ENCODE measurements at places on chromosomes 2 and 18.

DNA sequence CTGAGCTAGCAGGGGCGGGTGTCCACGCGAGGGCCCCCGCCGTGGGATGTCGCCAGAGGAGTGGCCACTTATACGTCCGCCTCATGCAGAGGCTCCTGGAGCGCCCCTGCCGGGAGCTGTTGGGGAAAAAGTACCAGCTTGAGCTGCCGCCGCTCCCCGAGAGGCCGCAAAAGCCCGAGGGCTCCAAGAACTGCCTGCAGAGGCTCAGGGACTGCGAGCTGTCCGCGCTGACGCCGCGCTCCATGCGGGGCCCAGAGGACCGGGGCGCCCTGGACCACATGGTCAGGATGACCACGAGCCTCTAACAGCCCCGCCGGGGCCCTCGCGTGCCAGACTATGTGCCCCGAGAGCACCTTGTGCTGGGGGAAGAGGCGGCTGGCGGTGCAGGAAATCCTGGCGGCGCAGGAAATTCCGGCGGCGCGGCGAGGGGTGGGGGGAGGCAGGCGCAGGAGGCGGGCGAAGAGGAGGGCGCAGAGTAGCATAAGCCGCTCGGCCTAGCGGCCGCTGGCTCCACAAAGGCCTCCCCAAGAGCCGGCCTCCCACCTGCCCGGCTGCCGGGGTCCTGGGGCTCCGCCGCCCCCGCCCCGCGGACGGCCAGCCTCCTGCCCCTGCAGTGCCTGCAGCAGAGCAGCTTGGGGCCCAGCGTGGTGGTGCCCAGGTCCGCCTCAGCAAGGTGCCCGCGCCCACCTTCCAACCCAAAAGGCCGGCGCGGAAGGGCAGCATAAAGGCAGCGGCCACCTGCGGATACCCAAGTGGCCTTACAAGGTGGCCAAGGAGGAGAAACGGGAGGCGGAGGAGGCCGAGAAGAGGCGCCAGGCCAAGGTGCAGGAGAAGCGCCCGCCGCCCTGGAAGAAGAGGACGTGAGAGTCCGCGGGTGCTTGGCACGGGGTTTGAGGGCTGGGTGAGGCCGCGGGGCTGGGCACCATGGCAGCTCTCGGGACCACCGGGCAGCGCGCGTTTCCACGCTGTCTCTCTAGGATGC lies 42.1 kb upstream of the TRIM43B start:
- peaks cover 3% of the 10 kb centered on the region for H3K4me1 ChIP-seq
- H3K36me3 ChIP-seq, result peaks cover 4% of the 10 kb centered on the region
- peak overlapping the region; percentile 67 for H3K27ac ChIP-seq
- DNase-seq, result peak; percentile 75

DNA sequence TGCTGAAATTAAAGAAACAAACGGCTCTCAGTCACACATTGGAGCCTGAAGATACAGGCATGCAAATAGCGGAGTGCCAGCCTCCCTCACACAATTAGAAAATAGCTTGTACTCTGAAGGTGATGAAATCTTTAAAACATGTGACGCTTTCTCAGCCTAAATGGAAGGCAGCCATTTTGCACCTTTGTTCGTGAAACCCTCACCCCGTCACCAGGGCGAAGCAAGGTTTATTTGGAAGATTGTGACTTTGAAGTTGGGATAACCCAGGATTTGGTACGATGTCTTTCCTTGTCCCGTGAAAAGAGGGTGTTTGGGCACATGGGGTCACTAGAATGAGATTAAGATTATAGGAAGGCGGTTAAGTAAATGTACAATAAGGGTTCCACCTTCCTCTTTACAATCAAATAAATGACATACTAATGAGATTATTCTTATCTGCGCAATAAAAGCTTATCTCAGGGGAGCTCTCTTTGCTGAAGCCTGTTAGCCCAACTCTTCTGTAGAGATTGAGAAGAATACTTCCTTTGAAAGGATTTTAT lies 4.2 kb downstream of the SH3BP4 start:
- H3K27ac ChIP-seq, result peak overlapping the region; percentile 30
- peaks cover 3% of the 10 kb centered on the region for H3K36me3 ChIP-seq
- DNase-seq, result no peak
- no peaks in the 10 kb centered on the region for H3K27me3 ChIP-seq
- H3K4me3 ChIP-seq, result no peak overlapping the region

GRCh38 chr2:9681427-9681817 lies 50.6 kb upstream of the YWHAQ start:
- H3K36me3 ChIP-seq, result no peaks in the 10 kb centered on the region
- no peaks in the 10 kb centered on the region for H3K27me3 ChIP-seq
- no peak for DNase-seq

GRCh38 chr18:57258131-57258777 lies 94.1 kb upstream of the ST8SIA3 start:
- no peak overlapping the region for H3K4me3 ChIP-seq
- no peaks in the 10 kb centered on the region for H3K4me1 ChIP-seq
- DNase-seq, result no peak
- no peaks in the 10 kb centered on the region for H3K36me3 ChIP-seq
- no peaks in the 10 kb centered on the region for H3K27me3 ChIP-seq
- no peak overlapping the region for H3K27ac ChIP-seq

GRCh38 chr2:171139860-171140259 lies 20.8 kb downstream of the TLK1 start:
- H3K4me3 ChIP-seq, result no peak overlapping the region
- H3K27ac ChIP-seq, result no peak overlapping the region
- H3K4me1 ChIP-seq, result peaks cover 3% of the 10 kb centered on the region
- DNase-seq, result no peak

GRCh38 chr2:191679818-191680600 lies 2.1 kb downstream of the NABP1 start:
- H3K36me3 ChIP-seq, result peaks cover 12% of the 10 kb centered on the region
- H3K27ac ChIP-seq, result peak overlapping the region; percentile 100
- peak; percentile 91 for DNase-seq
- peak overlapping the region; percentile 77 for H3K4me3 ChIP-seq

DNA sequence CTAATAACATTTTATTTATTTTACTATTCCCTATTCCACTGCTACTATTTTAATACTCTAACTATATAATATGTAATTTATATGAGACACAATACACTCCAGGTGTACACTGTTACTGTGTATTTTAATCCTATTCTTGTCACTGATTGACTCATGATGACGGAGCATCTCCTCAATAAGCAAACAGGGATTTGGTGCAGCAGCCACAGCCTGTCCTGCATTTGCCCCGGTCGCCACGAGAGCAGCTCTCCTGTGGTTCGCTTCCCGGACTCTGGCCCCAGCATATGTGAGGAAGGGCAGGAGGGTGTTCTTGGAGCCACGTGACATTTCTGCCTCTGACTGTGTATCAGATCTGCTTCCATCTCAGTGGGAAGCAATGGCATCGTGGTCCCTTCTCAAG lies 74.1 kb upstream of the PXDN start:
- peaks cover 15% of the 10 kb centered on the region for H3K4me1 ChIP-seq
- H3K4me3 ChIP-seq, result no peak overlapping the region
- no peak for DNase-seq
- no peaks in the 10 kb centered on the region for H3K36me3 ChIP-seq

DNA sequence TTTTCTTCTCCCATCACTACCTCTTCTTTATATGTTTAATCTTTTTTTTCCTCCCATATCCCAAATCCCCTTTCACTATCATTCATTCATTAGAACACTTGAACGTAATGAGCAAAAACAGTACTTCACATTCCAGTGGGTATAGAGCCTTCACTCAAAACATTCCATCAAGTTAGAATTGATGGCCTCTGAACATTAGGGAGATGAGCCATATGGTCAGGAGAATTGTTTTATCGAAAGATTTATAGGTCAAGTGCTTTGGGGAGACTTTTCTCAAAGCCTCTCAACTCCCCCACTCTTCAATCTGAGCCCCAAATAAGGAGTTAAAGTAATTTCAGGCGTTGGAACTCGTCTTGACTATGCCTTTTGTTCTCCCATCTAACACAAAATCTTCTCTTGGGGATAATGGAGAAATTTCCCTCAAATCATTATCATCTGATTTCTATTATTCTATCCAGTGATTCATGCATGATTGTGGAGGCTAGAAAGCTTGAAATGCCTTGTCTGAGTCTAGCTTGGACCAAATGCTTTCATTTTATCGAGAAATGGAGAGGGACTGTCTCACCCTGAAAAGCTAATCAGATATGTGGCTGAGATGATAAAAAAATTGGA lies 79.2 kb downstream of the KIAA2012 start:
- no peaks in the 10 kb centered on the region for H3K36me3 ChIP-seq
- no peak for DNase-seq
- H3K27ac ChIP-seq, result no peak overlapping the region

DNA sequence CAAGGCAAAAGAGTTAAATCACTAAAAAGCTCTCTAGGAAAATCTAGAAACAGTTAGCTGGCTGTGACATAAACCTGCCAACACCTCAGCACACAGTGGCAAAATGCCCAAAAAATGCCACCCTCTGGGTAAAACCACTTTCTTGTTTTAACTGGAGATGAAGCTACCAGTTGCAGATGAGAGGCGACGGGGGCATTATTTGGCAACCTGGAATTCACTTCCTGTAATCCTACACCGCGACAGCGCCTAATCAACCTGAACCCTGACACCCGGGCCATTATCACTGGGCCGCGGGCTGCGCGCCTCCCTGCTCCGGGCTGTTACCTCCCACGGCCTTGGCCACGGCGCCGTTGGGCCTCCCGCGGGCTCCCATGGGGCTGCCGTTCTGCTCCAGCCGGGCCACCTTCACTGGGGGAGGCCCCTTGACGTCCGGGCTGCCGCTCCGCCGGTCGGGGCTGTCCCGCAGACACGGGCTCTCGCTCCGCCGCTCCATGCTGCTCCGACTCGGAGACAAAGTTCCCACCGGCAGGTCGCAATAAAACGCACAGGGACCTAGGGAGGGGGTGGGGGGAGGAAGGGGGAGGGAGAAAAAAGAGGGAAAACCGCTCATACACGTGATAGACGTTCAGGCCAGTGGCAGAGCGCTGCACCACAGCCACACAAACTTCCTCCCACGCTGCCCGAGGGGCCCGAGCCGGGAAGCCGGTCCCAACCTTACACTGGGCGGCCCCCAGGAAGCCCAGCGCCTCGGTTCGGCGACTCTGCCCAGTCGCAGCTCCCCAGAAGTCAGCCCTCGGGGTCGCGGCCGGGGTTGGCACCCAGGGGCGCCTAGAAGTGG lies 2.0 kb downstream of the SATB2 start:
- H3K27me3 ChIP-seq, result no peaks in the 10 kb centered on the region
- peak overlapping the region; percentile 90 for H3K4me3 ChIP-seq
- no peak overlapping the region for H3K27ac ChIP-seq
- peaks cover 3% of the 10 kb centered on the region for H3K4me1 ChIP-seq

GRCh38 chr2:46198164-46198883 lies 98.9 kb upstream of the EPAS1 start:
- H3K27me3 ChIP-seq, result no peaks in the 10 kb centered on the region
- no peak overlapping the region for H3K4me3 ChIP-seq
- no peaks in the 10 kb centered on the region for H3K4me1 ChIP-seq
- peak; percentile 4 for DNase-seq
- H3K36me3 ChIP-seq, result no peaks in the 10 kb centered on the region
- no peak overlapping the region for H3K27ac ChIP-seq

GRCh38 chr2:182767578-182767977 lies 51.5 kb downstream of the DNAJC10 start:
- H3K4me1 ChIP-seq, result no peaks in the 10 kb centered on the region
- H3K27ac ChIP-seq, result no peak overlapping the region
- peak; percentile 26 for DNase-seq
- no peaks in the 10 kb centered on the region for H3K27me3 ChIP-seq
- H3K36me3 ChIP-seq, result no peaks in the 10 kb centered on the region
- H3K4me3 ChIP-seq, result no peak overlapping the region

GRCh38 chr2:33617989-33618388 lies 18.9 kb upstream of the FAM98A start:
- H3K27me3 ChIP-seq, result no peaks in the 10 kb centered on the region
- H3K4me1 ChIP-seq, result no peaks in the 10 kb centered on the region
- no peak overlapping the region for H3K27ac ChIP-seq
- no peak for DNase-seq

- H3K36me3 ChIP-seq, result no peaks in the 10 kb centered on the region
- no peak overlapping the region for H3K4me3 ChIP-seq
- H3K27me3 ChIP-seq, result no peaks in the 10 kb centered on the region
- DNase-seq, result peak; percentile 86
- H3K4me1 ChIP-seq, result peaks cover 28% of the 10 kb centered on the region
Measured at GRCh38 chr2:45964223-45964841, 312.9 kb downstream of the PRKCE start.

DNA sequence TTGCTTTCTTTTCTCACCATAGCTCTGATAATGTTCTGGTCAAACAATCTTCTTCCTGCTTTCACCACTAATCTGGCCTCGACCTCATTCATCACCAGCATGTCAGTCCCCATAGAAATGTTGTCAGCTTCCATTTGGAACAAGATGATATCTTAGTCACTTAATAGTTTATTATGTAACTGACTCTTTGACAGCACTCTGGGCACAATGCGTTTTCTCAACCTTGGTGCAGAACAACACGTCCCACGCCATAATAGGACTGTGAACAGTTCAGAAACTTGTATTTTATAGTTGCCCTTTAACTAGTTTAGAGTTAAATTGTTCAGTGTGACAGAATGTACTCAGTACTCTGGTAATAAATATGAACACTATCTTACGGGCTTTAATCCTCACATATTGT lies 106.0 kb downstream of the MC4R start:
- H3K27ac ChIP-seq, result no peak overlapping the region
- no peaks in the 10 kb centered on the region for H3K36me3 ChIP-seq
- no peak for DNase-seq
- no peaks in the 10 kb centered on the region for H3K27me3 ChIP-seq
- no peak overlapping the region for H3K4me3 ChIP-seq
- no peaks in the 10 kb centered on the region for H3K4me1 ChIP-seq

DNA sequence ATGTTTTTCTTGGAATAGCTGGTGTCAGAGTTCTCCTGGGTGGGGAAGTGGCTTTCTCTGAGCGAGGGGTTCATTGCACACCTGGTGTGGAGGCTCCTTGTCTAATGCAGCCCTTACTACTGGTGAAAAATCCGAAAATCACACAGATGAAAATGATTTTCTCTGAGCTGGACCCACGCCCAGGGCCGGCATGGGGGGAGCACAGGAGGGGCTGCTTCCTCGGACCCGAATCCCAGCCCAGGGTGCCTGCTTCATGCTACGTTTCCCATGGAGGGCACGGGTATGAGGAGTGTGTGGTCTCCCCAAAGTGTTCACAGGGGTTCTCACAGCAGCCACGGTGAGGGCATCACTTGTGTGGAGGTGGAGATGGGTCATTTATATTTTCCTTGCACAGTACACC lies 288.0 kb upstream of the HDAC4 start:
- no peaks in the 10 kb centered on the region for H3K4me1 ChIP-seq
- no peaks in the 10 kb centered on the region for H3K36me3 ChIP-seq
- no peak overlapping the region for H3K4me3 ChIP-seq
- DNase-seq, result no peak
- H3K27me3 ChIP-seq, result no peaks in the 10 kb centered on the region
- H3K27ac ChIP-seq, result no peak overlapping the region

DNA sequence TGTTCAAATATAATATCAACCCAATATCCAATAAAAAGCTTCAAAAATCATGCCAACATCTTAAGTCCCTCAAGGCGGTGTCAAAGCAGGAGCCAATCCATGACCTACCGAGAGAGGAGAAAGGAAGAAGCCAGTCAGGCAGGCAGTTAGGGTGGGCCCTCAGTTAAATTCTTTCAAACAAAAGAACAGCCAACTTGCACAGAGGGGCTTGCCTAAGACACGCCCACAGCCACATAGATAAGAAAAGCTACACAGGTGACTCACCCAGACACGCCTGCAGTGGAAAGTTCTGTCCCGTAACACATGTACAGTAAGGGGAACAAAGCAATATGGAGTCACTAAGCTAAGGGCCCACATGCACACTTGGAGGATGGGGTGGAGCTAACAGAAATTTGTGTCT lies 61.3 kb downstream of the SP110 start:
- H3K27ac ChIP-seq, result no peak overlapping the region
- H3K4me3 ChIP-seq, result no peak overlapping the region
- no peak for DNase-seq
- no peaks in the 10 kb centered on the region for H3K27me3 ChIP-seq
